Natural killer cell treated with Interleukin-12 subunit alpha and Interleukin-12 subunit beta and Interleukin-15 and Interleukin-18, amount 100 ng/mL, for 72 hours (primary cell): ENCODE measurements at places on chromosomes 6 and 20.

- no peak for DNase-seq
These were observed 251.8 kb upstream of the PRND start for GRCh38 chr20:4469910-4470309.

DNA sequence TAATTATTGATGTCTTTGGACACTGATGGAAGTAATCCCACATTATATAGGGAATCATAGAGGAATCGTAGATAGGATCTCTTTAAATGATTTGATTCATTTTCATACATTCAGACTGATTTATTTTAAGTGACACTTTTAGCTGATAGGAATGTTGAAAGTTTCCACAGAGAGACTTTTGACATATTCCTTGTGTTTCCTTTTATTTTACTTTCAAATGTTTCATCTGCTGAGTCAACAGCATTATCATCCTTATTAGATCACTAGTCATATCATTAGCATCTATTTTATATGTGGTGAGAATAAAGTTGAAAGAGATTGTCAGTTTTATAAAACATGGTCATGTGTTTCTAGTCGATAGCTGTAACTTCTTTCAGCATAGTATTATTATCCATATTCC is 13.4 kb downstream of the DCBLD1 start:
- DNase-seq, result no peak

- no peak for DNase-seq
These were observed 47.0 kb upstream of the PREP start for GRCh38 chr6:105449756-105450390.

- no peak for DNase-seq
These were observed 13.7 kb upstream of the UBE2V1 start for GRCh38 chr20:50126662-50127061.

- DNase-seq, result no peak
These were observed 223.2 kb upstream of the ECI2 start for GRCh38 chr6:4358414-4359107.

DNA sequence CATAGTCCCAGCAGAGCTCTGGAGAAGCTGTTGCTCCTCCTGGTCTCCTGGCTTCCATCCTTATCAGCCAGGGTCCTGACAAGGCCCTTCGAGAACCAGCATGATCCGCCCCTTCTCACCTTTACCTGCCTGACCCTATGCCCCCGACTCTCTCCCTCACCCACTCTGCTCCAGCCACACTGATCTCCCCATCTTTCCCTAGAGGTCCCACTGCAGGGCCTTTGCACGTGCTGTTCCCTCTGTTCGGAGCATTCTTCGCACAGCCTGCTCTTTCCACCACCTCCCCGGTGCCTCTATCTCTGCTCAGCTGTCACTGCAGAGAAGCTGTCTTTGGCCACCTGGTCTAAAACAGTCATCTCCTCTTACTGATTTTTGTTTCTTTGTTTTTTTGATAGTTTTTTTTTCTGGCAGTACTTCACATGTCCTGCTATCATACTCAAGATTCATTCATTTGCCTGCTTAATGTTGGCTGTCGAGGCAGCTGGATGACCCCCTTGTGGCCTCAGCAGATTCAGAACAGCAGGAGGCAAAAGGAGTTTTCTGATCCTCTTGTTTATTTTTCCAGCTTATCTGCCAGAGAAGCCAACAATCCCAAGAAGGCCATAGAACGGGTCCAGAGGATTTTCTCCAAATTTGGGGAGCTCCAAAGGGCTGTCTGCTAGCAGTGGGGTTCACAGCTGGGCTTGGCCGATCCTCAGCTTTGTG is 1.6 kb upstream of the PTGIS start:
- no peak for DNase-seq

DNA sequence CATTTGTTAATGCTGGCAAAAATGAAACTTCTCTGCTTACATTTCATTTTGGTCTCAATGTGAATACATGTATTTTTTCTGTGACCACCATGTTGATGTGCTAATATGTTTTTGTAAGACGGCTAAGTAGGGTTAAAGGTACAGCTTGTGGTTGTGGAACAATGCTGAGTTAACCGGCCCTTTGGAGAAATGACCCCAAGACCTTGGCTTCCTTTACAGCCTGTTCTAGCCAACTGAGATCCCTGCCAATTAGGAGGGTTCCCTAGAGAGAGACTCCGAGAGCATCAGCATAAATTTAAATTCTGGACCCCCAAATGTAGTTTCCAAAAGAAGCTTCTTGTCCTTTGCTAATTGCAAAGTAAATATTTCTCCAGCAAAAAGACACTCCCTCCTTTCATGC is 44.4 kb downstream of the RSPO3 start:
- no peak for DNase-seq

GRCh38 chr6:78157606-78158005 is 504.8 kb downstream of the MEI4 start:
- DNase-seq, result no peak

DNA sequence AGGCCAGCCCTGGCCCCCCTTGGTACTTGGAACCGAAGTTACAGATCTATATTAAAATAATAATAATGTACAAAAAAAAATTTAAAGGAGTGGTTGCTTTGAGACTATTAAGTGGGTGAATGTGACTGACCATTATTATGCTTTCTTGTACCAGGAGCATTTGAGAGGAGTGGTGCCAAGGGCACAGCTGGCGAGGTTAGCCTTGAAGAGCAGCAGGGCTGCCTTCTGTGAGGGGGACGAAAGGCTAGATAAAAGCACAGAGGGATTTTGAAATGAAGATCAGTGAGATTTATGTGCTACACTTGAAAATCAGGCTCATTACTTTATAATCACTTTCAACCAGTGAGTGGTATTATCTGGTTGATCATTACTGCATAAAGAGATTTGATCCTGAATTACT is 48.6 kb downstream of the FIG4 start:
- DNase-seq, result no peak

DNA sequence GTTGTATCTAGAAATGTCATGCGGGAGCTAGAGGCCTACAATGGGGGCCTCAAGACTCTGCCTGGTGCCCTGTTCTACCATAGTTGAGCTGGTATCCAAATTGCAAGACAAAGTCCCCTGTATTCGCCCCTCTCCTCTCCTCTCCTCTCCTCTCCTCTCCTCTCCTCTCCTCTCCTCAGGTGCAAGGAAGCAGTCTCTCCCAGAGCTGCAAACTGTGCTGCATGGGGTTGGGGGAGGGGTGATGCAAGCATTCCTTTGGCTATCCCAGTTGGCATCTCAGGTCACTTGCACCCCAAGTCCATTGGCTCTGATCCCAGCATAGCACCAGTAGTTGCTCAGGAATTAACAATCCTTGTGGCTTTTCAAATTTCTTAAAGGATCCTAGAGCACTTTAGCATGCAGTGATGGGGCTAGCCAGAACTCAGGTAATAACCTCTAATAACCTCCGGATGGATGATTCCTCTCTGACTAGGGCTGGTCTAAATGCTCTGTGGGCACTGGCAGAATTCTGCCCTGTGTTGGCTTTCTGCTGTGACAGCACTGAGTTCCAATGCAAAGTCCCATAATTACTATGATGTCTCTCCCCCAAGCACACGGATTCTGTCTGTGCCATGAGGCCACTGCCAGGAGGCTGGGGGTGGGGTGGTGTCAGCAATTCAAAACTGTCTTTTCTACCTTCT is 35.3 kb downstream of the TAF11 start:
- no peak for DNase-seq

DNA sequence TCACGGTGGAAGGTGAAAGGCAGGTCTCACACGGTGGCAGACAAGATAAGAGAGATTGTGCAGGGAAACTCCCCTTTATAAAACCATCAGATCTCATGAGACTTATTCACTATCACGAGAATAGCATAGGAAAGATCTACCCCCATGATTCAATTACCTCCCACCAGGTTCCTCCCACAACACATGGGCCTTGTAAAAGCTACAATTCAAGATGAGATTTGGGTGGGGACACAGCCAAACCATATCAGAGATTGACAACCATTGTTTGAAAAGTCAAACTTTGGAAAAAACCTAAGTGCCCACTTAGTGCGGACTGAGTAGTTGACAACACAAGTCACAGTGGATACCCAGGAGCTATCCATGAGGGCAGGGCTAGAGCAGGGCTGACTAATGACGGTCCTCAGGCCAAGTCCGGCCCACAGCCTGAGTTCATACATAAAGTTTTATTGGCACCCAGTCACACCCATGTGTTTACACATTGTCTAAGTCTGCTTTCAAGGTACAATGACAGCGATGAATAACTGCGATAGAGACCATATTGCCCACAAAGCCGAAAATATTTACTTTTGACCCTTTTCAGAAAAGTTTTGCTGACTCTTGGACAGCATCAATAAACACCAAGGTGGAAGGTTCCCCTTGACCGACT is 33.8 kb upstream of the PMEPA1 start:
- no peak for DNase-seq

GRCh38 chr6:26234421-26235301 is 130.3 kb upstream of the BTN3A2 start:
- peak; percentile 71 for DNase-seq

- peak; percentile 31 for DNase-seq
These were observed 902 bp downstream of the SLC29A1 start for GRCh38 chr6:44224029-44224964.

DNA sequence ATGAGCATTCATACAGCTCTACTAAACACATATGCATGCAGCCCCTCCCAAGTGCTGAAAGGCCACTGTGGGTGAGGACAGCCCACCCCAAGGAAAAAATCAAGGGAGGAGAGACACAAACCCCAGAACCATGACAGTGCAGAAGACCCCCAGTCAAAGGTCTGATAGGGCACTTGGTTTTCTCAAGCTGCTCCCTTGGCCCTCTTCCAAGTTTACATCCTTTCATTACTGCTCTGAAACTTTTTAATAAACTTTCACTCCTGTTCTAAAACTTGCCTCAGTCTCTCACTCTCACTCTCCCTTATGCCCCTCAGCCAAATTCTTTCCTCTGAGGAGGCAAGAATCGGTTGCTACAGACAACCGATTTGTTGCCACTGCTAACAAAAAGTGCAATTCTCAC is 24.9 kb downstream of the IPCEF1 start:
- DNase-seq, result no peak

GRCh38 chr6:81621816-81622395 is 130.6 kb downstream of the TENT5A start:
- DNase-seq, result no peak

DNA sequence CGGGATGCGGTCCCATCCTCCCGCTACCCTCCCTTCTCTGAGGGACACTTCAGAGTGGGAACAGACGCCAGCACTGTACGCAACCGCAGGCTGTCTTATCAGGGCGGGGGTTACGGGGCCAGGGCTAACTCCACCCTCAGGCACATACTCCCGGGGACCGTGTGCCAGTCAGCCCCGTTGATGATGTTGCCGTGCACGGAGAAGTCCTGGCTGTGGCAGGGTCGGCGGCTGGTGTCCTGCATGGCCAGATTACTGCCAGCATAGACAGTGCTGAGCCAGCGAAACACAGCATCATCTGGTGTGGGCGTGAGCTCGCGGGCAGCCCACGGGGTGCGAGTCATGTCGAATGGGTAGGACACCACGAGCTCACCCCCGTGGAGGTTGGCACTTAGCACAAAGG is 5.0 kb downstream of the CPXM1 start:
- no peak for DNase-seq

DNA sequence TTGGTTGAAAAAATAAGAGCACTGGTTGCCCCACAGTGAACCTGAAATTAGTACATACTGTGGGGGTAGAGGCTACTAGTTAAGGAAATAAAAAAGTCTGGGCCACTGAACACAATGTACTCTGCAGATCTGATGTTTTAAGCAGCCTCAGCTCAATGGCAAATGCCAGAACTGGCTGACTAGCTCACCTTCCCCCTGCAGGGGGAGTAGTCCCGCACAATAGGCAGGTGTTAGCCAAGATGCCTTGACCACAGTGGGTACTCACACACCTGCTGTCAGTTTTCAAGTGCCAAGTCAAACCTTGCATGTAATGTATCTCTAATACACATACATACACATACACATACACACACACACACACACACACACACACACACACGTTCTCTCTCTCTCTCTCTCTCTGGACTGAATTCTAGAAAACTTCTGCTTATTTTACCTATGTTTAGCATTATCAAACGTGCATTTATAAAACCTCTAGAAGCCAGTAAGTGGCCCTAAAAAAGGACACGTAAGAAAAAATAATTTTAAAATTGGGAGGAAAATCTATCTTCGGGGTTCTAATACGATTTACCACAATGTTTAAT is 36.1 kb downstream of the GMDS start:
- no peak for DNase-seq

DNA sequence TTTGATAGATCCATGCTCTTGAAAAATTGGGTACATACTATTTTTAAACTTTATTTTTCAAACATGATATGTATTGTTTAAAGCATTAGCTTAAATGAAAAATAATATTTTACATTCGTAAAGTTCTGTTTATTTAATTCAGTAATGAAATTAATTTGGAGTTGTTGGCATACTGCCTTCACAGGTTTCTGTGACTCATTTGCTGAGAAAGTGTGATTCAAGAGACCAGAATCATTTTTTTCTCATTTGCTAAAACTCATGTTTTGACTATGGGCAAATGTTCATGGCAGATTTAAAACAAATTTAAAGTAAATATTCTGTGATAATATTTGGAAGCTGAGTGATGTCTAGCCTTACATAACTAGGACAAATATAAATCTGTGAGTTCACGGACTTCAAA is 230.4 kb downstream of the BCKDHB start:
- no peak for DNase-seq

DNA sequence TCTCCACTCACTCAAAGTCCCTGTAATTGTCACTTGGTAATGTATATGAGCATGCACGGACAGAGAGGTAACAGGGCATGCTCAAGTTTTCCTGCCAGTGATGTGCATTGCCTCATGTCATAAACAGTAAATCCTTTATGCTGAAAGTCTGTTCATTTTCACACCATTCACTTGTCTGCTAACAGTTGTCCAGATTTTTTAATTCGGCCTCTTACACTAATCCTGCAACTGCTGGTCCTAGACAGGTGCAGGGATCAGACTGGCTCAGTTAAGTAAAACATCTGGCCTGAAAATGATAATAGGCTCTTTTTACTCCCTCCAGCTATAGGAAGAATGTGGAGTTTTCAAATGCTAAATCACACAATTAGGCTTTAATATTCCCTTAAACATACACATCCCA is 185.4 kb upstream of the VGLL2 start:
- DNase-seq, result no peak

- DNase-seq, result peak; percentile 68
These were observed 92.0 kb upstream of the PRDM1 start for GRCh38 chr6:105994118-105994590.

DNA sequence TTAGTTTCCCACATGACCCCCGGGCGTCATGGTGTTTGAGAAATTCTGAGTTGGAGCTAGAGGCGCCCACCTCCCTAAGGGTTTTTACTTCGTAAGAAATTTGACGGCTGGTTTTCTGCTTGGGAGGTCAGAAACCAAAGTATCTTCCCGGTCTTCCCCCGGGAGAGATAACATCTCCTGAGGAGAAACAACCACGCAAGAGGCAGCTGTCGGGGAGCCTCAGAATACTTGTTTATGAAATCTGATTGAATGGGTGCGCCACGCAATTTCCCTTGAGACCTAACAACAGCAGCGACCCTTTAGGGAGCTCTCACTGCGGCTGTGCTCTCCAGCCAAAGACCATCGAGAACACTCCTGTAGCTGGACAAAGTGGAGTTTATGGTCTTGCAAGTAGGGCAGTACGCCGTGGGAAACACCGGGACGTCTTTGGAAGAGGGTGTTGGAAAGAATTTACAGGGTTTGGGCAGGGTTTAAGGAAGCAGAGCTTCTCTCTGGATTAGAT is 608 bp upstream of the EIF2S2 start:
- no peak for DNase-seq

GRCh38 chr6:39114388-39114703 is 640 bp downstream of the SAYSD1 start:
- no peak for DNase-seq

GRCh38 chr6:47529734-47530133 is 52.1 kb downstream of the CD2AP start:
- no peak for DNase-seq

- DNase-seq, result no peak
These were observed at the start of gene ENPP3 for GRCh38 chr6:131636880-131637792. Gene ENPP3, plus strand, starts transcription at chr6:131637302. Its CDS starts 83 bp downstream, at chr6:131637385.

GRCh38 chr20:39213476-39214145 is 251.5 kb downstream of the DHX35 start:
- no peak for DNase-seq
